ENCODE measurements at places on chromosomes 4 and X. TPM values are rescaled to one million over a fixed set of nuclear protein-coding genes. Genes with fewer than 3 reads are reported as not detected.

GLRA3 gene
- not detected for total RNA-seq

ZBTB33 gene
- total RNA-seq = 19.3 TPM

DSPP gene
- total RNA-seq = not detected

SMIM43 gene
- not detected for total RNA-seq

MGAT4D gene
- not detected for total RNA-seq

ETDA gene
- total RNA-seq = not detected

TSPAN7 gene
- total RNA-seq = 3.6 TPM

SRPX gene
- 66.0 TPM for total RNA-seq

CT45A3 gene
- total RNA-seq = not detected

RASL11B gene
- total RNA-seq = not detected

GPRASP2 gene
- 15.6 TPM for total RNA-seq

MED12 gene
- 12.0 TPM for total RNA-seq

MAGEB2 gene
- not detected for total RNA-seq

Data from epithelial cell of umbilical artery (primary cell).